ENCODE measurements at places on chromosomes 13 and 19.

- peak; percentile 24 for DNase-seq
These were observed 77.9 kb downstream of the GNG7 start for GRCh38 chr19:2624537-2625091.

- DNase-seq: no peak
These were observed 7.2 kb downstream of the UHRF1 start for GRCh38 chr19:4916292-4917082.

DNA sequence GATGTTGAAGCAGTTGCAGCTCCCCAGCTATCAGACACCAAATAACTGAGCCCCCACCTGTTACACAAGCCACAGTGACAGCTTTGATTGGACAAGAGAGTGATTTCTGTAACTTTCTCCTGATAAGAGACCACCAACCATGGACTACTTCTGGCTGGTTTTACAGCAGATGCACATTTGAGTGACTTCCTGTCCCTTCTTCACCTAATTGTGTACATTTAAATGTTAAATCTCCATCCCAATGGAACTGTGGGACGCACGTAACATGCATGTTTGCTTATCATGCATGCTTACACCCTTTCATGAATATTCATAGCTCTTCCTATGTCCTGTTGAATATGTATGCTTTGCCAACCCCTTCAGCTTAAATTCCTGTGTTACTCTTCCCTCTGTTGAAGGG lies 6.0 kb upstream of the TNFSF11 start:
- DNase-seq: no peak

DNA sequence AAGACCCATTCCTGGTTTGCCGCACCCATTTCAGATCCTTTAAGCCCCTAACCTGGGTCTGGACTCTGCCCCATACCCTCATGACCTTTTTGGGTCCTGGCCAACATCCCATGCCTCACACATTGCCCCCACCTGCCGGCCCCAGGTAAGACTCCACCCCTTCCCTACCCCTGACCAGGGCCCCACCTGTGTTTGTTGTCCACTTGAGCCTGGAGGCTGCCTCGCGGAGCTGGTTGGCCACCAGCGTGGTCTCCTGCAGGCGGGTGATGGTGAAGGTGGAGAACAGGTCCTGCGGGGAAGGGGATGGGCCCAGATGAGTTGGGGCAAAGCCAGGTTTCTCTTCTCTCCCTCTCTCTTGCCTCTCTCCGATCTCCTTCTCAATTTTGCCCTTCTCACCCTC lies 19.5 kb downstream of the MAN2B1 start:
- no peak for DNase-seq

GRCh38 chr19:51627491-51628138 lies 2.6 kb downstream of the SIGLEC5 start:
- no peak for DNase-seq

- DNase-seq: peak; percentile 6
These were observed 480.2 kb upstream of the MIR17HG start for GRCh38 chr13:90867336-90867683.

DNA sequence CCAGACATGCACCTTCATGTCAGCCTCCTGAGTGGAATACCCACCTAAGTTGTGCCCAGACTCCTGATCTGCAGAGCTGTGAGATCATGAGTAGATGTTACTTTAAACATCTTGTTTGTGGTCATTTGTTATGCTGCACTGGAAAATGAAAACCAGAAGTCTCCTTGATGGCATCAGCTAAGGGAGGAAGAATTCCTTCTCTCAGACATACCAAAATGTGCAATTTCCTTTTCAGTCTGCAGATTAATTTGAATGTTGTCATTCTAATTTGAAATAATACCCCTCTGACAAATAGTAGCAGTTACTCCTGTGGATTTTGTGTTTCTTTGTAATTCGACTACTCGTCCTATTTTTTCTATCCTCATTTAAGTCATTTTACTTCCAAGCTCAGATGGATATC lies 59.3 kb downstream of the ITGBL1 start:
- DNase-seq: no peak

- DNase-seq: no peak
These were observed 28.2 kb downstream of the VSTM1 start for GRCh38 chr19:54035215-54036178.

DNA sequence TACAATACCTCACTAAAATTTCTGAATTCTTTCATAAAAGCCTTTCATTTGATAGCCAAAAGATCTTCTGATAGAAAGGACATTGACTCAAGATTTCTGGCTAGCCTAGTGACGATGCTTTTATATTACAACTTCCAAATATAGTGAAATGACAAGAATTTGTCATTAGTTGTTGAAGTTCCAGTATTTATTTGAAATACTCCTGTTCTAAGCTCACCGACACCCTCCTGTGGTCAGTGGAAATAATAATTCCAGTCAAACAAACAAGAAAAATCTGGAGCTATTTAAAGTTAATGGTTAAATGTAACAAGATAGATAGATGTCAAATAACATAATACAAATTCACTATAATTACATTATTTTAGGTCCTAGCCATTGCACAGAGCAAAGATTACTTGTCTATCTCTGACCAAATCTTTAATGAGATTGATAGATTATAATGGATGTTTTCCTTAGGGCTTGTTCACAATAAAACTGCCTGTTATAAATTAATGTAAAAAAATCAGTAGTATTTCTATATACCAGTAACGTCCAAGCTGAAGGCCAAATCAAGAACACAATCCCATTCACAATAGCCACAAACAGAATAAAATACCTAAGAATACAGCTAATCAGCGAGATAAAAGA lies 195.5 kb downstream of the RGCC start:
- no peak for DNase-seq

DNA sequence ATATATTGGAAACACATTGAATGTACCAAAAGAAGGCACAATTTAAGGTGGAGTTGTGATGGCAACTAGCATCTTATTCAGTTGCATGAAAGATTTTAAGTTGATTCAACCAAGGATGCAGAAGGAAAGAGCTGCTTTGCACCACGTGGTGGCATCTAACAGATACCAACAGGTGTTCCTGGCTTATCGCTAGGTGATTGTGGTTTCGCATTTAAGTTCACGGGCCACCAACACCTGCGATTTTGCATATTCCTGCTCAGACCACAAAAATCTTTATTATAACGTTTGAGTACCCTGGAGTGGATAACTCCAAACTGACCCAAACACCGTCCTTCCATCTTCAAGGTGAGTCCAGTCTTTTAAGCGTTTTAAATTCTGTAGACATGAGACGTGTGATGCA lies 45.3 kb downstream of the RGCC start:
- no peak for DNase-seq

GRCh38 chr13:24541127-24541475 lies 28.5 kb upstream of the PARP4 start:
- DNase-seq: no peak

GRCh38 chr19:2616741-2617392 lies 85.6 kb downstream of the GNG7 start:
- DNase-seq: no peak

- no peak for DNase-seq
These were observed 248.4 kb downstream of the RFC3 start for GRCh38 chr13:34066344-34066743.

- no peak for DNase-seq
These were observed 14.9 kb downstream of the FGF21 start for GRCh38 chr19:48770266-48770665.

- DNase-seq: no peak
These were observed 1210.1 kb upstream of the SPRY2 start for GRCh38 chr13:81551036-81551435.

DNA sequence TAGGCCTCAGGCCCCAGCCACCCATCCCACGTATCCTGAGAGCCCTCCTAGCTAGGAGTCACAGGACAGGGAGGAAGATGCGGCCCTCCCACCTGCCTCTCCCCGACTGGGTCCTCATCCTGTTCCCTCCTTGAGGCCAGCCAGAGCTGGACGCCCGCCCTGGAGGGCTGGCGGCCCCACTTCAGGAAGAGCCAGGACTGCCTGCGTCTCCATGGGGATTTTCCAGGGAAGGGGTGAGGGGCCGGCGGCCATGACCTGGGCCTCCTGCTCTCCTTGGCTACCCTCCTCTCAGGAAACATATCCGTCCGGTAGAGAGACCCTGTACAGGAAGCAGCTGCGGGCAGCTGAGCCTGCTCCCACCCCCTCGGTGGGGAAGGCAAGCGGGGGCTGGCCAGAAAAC lies 11.3 kb upstream of the PRKD2 start:
- DNase-seq: no peak

DNA sequence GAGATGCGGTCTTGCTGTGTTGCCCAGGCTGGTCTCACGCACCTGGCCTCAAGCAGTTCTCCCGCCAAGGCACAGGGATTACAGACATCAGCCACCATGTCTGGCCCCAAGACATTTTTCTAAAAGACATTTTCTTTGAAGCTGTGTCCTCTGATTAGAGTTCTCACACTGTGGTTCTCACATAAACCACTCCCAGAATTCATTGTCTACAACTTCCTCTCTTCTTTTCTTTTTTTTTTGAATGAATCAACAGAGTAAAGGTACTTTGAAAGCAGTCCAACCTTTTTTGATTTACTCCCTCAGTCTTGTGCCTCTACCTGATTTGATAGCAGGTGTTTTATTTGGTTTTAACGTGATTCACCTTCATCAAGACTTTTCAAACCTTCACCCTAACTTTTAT lies 14.3 kb upstream of the SHD start:
- no peak for DNase-seq

GRCh38 chr13:46535825-46536224 lies 17.1 kb upstream of the LRCH1 start:
- DNase-seq: no peak

GRCh38 chr19:34507414-34508067 lies 26.0 kb downstream of the WTIP start:
- no peak for DNase-seq

DNA sequence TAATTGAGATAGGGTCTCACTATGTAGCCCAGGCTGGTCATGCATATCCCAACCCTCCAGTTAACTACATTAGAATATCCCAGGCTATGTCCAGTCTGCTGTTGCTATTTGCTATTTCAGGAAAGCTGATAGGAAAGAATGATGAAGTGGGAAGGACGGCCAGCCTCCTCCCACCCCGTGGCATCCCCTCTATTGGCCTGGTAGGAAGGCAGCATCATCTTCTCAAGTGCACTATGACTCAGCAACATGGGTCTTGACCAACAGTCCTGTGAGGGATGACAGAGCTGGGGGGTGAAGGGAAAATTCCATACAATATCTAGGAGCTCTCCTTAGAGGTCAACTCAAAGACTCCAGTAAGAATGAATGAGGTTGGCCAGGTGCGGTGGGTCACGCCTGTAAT lies 48.0 kb upstream of the ABCC4 start:
- DNase-seq: no peak

- DNase-seq: no peak
These were observed 66.0 kb downstream of the TEX26 start for GRCh38 chr13:30998136-30999088.

DNA sequence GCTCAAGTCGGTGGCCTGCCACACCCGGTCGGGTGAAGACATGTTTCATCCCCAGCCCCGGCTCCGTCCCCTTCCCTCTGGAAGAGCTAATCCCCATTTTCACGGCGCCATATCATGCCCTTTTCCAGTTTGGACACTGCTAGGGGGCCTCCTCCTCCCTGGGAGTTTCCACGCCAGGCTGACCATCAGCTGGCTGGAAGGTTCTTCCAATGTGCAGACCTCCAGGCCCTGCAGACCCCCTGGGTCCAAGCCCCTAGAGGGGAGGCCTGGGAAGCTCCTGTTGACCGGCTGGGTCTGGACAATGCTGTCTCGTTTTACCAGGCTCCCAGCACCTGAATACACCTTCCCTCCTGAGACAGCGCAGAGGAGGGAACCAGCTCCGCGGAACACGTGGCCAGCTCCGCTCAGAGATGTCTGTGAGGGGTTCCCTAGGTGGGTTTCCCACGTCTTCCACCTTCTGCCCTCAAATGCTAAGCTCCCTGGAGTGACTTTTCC lies 44.7 kb upstream of the RANBP3 start:
- DNase-seq: no peak

DNA sequence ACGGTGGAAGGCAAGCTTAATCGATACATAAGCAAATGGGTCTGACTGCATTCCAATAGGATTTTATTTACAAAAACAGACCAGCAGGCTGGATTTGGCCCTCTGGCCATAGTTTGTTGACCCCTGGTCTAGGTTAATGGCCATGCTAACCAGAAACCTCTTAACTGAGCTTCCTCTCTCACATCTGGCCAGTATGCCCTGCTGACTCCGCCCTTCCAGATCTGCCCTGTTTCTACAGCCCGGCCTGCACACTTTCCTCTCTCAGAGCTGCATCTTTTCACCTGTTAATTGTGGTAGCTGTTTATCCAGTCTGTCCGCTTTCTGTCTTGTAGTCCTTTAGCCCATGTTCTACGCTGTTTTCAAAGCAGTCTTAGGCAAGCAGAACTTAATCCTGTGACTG lies 25.6 kb downstream of the EDNRB start:
- DNase-seq: no peak

- DNase-seq: no peak
These were observed 2.5 kb upstream of the HNRNPUL1 start for GRCh38 chr19:41261474-41262190.

DNA sequence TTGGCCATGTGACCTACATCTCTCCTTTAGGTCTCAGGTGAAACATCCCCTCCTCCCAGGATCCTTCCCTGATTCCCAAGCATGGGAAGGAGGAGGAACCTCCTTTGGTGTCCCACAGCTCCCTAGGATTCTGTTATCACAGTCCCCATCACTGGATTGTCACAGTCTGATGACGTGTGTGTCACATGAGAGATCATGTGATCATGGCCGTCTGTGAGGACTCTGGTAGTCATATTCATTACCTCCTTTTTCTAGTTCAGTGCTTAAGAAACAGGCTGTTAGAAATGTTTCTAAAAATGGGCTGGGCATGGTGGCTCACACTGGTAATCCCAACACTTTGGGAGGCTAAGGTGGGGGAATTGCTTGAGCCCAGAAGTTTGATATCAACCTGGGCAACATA lies 3.0 kb downstream of the DHX34 start:
- no peak for DNase-seq

DNA sequence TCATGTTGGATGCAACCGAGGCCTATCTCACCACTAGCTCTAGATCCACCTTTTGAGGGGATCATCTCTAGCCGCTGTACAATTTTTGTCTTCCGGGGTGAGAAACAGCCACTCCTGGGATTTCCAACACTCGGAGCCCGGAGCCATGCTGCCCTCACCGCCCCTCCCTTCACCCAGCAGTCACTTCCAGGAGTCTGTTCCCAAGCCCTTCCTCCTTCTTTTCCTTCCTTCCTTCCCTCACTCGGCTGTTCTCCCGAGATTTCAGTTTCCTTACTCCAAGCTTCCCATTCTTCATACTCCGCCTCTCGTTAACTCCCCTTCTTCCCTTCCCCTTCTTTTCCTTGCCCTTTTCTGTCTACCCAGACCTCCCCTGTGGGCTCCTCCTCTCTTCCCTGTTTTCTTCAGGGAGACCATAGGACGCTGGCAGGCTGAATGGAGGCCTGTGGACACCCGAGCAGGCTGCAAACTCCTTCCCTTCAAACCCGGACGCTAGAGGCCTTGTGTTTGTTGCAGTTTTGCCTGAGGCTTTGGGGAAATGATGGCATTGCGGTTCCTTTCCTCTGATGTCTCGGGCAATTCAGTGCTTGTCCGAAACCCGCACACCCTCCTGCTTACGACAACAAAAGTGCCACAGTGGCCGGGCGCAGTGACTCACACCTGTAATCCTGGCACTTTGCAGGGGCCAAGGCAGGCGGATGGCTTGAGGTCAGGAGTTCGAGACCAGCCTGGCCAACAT lies 96.0 kb downstream of the CAB39L start:
- no peak for DNase-seq

- DNase-seq: no peak
These were observed 1.3 kb downstream of the BLOC1S3 start for GRCh38 chr19:45179892-45180370.
